ENCODE measurements at places on chromosomes 7 and 10.

- DNase-seq = no peak
Observed at GRCh38 chr7:150374026-150374425, 5.1 kb upstream of the ZNF775 start.

DNA sequence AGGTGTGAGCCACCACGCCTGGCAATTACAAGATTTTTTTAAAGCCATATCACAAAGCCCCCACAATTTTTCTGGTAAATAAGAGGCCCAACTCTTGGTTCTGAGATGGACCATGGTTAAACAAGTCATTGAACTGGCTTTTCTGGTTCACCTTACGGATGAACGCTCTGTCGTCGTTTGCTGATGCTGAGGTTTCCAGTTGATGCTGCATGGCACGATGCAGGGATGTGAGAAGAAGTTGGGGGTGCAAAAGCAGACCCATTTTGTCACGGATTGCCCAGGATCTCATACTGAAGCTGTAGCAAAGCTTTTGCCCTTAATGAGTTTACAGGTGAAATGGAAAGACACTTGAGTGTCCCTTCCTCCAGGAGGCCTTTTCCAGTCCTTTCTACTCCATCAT, 2.0 kb upstream of the IL2RA start:
- no peak for DNase-seq

DNA sequence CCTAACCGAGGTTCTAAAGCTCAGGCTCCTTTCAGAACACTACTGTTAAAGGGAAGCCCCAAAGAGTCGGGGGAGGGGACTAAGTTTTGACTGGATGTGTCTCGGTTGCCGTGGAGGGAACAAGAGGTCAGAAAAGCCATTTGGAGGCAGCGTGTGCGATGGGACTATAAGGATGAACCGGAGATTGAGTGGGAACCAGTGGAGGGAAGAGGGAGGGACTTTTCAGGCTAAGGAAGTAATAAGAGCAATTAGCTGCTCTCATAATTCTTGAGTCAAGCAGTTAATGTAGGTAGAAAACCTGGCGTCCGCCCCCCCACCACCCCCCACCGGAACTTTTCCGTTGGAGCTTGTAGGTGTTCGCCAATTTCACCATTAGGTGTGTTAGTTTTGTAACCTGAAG, 491 bp upstream of the AKAP9 start:
- DNase-seq = no peak

- DNase-seq = no peak
Observed at GRCh38 chr7:55489552-55489951, 82.8 kb downstream of the VOPP1 start.
